ENCODE measurements at places on chromosomes 5 and 9. TPM values are rescaled to one million over a fixed set of nuclear protein-coding genes. Genes with fewer than 3 reads are reported as not detected.

NTNG2 gene
- 3.8 TPM for total RNA-seq

SPATA31C1 gene
- total RNA-seq, result not detected

- peaks cover 5% of the 10 kb centered on the region for H3K4me1 ChIP-seq
- no peaks in the 10 kb centered on the region for H3K36me3 ChIP-seq
- peaks cover 9% of the 10 kb centered on the region for H3K27me3 ChIP-seq
- H3K4me3 ChIP-seq, result no peak overlapping the region
These were observed 22.4 kb downstream of the SLC9A3 start for GRCh38 chr5:501831-502184.

JAKMIP2 gene
- total RNA-seq, result 8.2 TPM

ADRB2 gene
- 2.3 TPM for total RNA-seq

SETX gene
- total RNA-seq, result 54.2 TPM

GFI1B gene
- not detected for total RNA-seq

GABRA1 gene
- not detected for total RNA-seq

AK8 gene
- 0.39 TPM for total RNA-seq

DNA sequence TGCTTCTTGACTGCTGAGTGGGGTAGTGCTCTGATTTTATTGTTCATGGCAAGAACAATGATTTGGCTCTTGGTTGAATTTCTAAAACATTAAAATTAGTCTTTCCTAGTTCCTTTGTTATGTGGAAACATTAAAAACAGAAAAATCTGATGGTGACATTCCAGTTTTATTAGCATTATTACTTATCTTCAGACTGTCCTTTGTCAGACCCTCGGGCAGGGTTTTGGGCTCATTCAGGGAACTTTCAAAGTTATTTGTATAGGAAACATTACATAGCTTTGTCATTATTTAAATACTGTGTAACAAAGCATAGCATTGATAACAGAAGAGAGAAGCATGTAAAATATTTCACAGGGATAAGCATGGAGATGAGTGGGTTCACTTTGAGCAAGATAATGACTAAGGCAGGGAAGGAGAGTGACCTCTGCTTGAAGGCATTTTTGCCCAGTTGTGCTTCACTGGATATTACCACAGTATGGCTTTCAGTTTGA lies 119.9 kb downstream of the KDM4C start:
- no peak overlapping the region for H3K27ac ChIP-seq
- no peak overlapping the region for H3K4me3 ChIP-seq
- H3K4me1 ChIP-seq, result peaks cover 10% of the 10 kb centered on the region
- H3K27me3 ChIP-seq, result no peaks in the 10 kb centered on the region
- no peak for DNase-seq
- peaks cover 13% of the 10 kb centered on the region for H3K36me3 ChIP-seq

DNA sequence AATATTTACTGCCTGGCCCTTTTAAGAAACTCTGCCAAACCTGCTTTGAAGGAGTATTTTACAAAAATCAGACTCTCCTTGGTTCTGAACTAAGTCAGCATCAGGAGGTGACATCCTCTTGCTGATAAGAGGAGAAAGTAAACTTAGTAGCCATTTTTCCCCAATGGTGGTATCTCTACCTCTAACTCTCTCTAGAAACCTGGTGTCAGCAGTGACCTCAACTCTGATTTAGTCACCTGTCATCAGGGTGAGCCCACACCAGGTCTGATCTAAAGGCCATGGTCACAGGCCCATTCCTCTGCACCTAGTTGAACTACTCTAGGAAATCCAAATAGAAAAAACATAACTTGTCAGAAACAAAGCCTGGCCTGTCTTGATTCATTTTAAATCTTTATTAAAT lies 4.2 kb downstream of the CARNMT1 start:
- peak overlapping the region; percentile 69 for H3K27ac ChIP-seq
- no peak for DNase-seq
- peaks cover 56% of the 10 kb centered on the region for H3K4me1 ChIP-seq
- no peaks in the 10 kb centered on the region for H3K27me3 ChIP-seq
- no peak overlapping the region for H3K4me3 ChIP-seq
- H3K36me3 ChIP-seq, result peaks cover 30% of the 10 kb centered on the region

GRCh38 chr5:180130291-180130869 lies 58.8 kb upstream of the RNF130 start:
- no peaks in the 10 kb centered on the region for H3K27me3 ChIP-seq
- no peak overlapping the region for H3K27ac ChIP-seq
- H3K36me3 ChIP-seq, result no peaks in the 10 kb centered on the region
- DNase-seq, result peak; percentile 13
- H3K4me1 ChIP-seq, result peaks cover 10% of the 10 kb centered on the region

DCTN3 gene
- total RNA-seq, result 134 TPM

DNA sequence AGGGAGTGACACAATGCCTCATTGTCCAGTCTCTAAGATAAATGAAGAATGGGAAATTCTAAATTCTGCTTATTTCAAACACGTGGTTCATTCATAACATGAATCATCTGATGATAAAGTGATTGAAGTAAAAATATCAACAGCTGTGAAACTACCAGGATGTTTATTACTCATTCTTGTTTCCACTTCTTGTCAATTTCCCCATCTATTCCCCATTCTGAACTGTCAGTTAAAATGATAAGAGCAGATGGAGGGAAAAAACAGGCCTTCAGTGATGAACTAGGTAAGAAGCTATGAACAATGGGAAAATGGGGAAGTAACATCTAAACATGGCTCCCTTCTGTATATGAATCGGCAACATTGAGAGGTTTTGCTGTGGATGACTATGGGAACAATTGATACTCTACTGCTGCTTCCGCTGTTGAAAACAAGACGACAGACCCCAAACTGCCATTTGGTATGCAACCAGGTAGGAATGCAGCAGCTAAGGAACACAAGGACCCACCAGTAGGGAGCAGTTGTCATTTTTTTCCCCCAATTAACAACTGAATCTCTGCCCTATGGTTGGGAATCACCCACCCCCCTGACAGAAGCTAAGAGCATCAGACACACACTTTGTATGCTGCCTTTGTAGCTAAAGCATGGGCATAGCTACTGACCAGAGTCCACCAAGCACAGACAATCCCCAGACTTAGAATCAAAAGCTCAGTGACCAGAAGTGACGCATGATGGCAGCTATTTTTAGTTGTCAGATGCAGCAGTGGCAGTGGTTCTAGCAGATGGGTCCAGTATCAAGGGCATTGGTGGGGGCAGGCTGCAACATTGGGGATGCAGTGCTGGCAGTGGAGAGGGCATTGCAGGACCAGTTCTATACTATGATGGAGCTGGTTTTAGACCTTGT lies 52.9 kb upstream of the ZNF366 start:
- H3K36me3 ChIP-seq, result no peaks in the 10 kb centered on the region
- no peak overlapping the region for H3K27ac ChIP-seq
- no peak for DNase-seq
- H3K27me3 ChIP-seq, result peaks cover 18% of the 10 kb centered on the region

DNA sequence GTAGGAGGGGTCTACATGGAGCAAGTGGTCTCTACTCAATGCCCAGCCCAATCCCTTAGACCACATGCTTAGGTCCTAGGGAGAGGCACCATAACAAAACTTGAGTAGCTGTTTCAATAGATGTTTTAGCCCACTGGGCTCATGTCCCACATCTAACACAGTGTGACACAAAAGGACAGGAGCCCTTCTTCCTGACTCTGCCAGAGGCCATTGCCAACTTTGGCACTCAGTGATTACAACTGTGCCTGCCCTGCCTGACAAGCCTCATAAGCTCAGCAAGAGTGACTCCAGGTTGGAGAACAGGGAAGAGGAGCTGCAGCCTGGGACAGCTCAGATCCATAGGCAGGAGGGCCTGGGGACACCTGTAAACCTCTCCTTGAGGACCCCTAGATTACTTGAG lies 230.8 kb downstream of the ENC1 start:
- no peaks in the 10 kb centered on the region for H3K4me1 ChIP-seq
- DNase-seq, result no peak
- no peaks in the 10 kb centered on the region for H3K36me3 ChIP-seq
- H3K27ac ChIP-seq, result no peak overlapping the region
- no peak overlapping the region for H3K4me3 ChIP-seq

DNA sequence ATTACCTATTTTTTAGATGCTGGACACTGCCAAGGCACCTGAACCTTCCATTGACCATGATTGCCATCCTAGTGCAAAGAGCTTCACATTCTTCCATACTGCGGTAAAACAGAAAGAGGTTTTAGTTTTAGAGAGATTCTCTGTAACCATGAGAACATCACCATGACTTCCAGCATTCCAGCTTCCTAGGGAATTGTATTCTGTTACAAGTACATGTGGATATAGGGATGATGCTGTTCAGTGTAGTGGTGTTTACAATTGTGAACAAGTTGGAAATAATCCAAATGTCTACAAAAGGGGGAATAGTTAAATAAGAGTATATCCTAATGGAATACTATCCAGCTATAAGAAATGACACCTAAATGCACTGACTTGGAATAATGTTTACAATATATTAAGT lies 22.4 kb downstream of the NIPSNAP3B start:
- no peaks in the 10 kb centered on the region for H3K4me1 ChIP-seq
- no peak overlapping the region for H3K27ac ChIP-seq
- DNase-seq, result no peak
- no peak overlapping the region for H3K4me3 ChIP-seq

- H3K36me3 ChIP-seq, result no peaks in the 10 kb centered on the region
- H3K4me1 ChIP-seq, result no peaks in the 10 kb centered on the region
- no peak overlapping the region for H3K27ac ChIP-seq
- no peak overlapping the region for H3K4me3 ChIP-seq
- no peaks in the 10 kb centered on the region for H3K27me3 ChIP-seq
These were observed 42.3 kb downstream of the RNF180 start for GRCh38 chr5:64207978-64208377.

DNA sequence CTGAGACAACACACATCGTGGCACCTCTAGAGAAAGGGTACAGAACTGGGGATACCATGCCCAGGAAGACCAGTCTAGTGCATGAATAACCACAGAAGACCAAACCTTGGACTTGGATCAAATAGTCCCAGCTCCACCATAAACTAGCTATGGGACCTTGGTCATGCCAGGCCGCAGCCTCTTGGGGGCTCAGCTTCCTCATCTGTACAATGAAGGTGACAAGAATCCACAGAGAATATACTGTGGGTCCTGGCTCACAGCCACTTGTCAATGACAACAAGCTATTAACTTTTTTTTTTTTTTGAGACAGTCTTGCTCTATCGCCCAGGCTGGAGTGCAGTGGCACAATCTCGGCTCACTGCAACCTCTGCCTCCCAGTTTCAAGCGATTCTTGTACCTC lies 3.9 kb downstream of the KYAT1 start:
- H3K27me3 ChIP-seq, result no peaks in the 10 kb centered on the region
- H3K27ac ChIP-seq, result no peak overlapping the region
- H3K4me1 ChIP-seq, result peaks cover 23% of the 10 kb centered on the region
- peaks cover 6% of the 10 kb centered on the region for H3K36me3 ChIP-seq

DNA sequence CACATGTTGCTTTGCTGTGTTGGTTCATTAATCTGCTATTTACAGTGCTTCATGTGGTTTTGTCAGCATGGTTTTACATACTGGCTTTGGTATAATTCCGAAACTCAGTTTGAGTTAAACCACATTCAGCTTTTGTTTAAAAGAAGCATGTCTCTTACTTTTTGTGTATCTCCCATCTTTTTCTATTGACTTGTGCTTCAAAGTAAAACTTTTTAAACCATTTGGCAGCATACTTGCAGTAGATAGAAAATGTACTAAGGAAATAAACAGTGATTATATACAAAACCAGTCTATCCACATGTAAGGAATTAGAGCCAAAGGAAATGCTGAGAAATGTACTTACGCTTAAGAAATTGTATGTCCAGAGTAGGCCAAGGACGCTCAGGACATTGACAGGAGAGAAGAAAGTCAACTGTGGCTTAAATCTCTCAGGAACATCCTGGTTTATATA lies 286.9 kb downstream of the ARHGEF28 start:
- peaks cover 5% of the 10 kb centered on the region for H3K27me3 ChIP-seq
- no peaks in the 10 kb centered on the region for H3K4me1 ChIP-seq
- H3K36me3 ChIP-seq, result no peaks in the 10 kb centered on the region
- no peak overlapping the region for H3K27ac ChIP-seq
- no peak overlapping the region for H3K4me3 ChIP-seq

- DNase-seq, result no peak
- no peaks in the 10 kb centered on the region for H3K4me1 ChIP-seq
- no peak overlapping the region for H3K27ac ChIP-seq
- no peaks in the 10 kb centered on the region for H3K36me3 ChIP-seq
These were observed 122.3 kb downstream of the EFNA5 start for GRCh38 chr5:107548477-107548876.

DNA sequence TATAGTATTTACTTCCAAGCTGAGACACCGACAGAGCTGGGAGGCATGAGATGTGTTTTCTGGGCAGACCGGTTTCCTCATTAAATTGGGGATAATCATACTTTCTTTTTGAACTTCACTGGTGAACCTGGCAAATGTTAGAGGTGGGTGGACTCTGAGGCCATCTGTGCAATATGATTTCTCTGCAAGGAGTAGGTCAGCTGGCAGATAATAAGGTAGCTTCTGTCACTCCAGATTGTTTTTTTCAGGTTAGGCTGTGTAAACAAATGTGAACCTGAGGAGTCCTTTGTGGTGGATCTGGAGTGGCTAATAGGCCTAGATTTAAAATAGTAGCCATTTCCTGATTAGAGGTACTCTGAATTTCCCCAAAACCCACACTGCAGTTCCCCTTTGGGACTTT lies 75.4 kb upstream of the S1PR3 start:
- DNase-seq, result no peak
- no peak overlapping the region for H3K27ac ChIP-seq
- no peak overlapping the region for H3K4me3 ChIP-seq
- H3K36me3 ChIP-seq, result peaks cover 6% of the 10 kb centered on the region
- H3K27me3 ChIP-seq, result peaks cover 14% of the 10 kb centered on the region

CDKN2A gene
- 39.7 TPM for total RNA-seq

DNA sequence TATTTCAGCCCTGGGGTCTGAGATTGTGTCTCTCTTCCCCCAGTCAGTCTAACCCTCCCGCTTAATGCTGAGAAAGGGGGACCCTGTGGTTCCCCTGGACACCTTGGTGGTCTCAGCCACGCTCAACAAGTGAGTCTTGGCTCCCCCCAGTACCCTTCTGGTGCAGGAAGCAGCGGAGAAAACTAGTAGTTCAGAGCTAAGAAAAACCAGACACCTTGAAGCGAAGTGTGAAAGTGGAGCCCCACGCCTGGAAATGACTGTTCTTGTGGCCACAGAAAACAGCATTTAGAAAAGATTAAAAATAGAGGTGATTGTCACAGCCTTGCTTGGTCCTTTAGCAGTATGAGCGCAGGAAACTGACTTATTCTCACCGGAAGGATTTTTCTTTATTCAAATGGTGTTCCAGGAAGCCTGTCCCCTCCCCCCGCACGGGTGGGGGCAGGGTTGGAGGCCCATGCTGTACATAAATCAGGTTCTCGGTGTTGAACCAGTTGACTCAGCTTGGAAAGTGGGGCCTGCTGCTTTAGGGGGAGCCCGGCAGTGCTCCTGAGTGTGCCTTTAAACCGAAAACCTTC lies 8.1 kb downstream of the ARPC5L start:
- H3K4me1 ChIP-seq, result peaks cover 52% of the 10 kb centered on the region
- H3K27me3 ChIP-seq, result no peaks in the 10 kb centered on the region
- peak overlapping the region; percentile 99 for H3K27ac ChIP-seq
- peaks cover 49% of the 10 kb centered on the region for H3K36me3 ChIP-seq
